ENCODE measurements at places on chromosomes 7 and 10.
A peak's percentile ranks its signal among the peaks of the same experiment; 100 is the strongest.

GRCh38 chr10:35372329-35372728, 36.0 kb downstream of the CCNY start:
- DNase-seq = no peak

GRCh38 chr7:18393465-18394118, 102.0 kb upstream of the HDAC9 start:
- no peak for DNase-seq

DNA sequence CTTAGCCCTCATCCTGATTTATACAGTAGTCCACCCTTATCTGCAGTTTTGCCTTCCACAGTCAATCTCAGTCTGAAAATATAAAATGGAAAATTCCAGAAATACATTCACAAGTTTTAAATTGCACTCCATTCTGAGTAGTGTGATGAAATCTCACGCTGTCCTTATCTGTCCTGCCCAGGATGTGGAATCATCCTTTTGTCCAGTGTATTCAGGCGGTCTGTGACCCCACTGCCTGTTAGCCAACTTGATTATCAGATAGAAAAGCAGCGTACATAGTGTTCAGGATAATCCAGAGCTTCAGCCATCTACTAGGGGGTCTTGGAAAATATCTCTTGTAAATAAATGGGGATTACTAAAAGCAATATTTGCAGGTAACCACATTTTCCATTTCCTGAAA, 146.3 kb downstream of the MALRD1 start:
- DNase-seq = no peak

DNA sequence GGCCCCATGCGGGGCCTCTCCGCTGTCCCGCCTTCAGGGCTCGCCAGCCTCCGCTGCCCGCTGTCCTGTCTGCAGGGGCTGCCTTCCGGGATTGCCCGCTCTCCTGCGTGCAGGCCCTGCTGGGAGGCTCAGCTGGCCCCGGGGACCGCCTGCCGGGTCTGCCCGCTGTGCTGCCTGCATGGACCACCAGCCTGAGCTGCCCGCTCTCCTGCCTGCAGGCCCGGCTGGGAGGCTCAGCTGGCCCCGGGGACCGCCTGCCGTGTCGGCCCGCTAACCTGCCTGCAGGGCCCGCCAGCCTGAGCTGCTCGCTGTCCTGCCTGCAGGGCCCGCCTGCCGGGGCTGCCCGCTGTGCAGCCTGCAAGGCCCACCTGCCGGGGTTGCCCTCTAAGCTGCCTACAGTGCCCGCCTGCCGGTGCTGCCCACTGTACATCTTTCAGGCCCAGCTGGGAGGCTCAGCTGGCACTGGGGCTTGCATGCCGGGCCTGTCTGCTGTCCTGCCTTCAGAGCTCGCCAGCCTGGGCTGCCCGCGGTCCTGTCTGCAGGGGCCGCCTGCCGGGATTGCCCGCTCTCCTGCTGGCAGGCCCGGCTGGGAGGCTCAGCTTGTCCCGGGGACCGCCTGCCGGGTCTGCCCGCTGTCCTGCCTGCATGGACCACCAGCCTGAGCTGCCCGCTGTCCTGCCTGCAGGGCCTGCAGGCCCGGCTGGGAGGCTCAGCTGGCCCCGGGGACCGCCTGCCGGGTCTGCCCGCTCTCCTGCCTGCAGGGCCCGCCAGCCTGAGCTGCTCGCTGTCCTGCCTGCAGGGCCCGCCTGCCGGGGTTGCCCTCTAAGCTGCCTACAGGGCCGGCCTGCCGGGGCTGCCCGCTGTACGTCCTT, 165.1 kb downstream of the GLRX3 start:
- peak; percentile 36 for DNase-seq

- DNase-seq = no peak
Measured at GRCh38 chr7:105413887-105414437, 25.2 kb upstream of the SRPK2 start.

- no peak for DNase-seq
Measured at GRCh38 chr10:117549100-117549585, 6.6 kb downstream of the EMX2 start.

- DNase-seq = peak; percentile 21
Measured at GRCh38 chr10:52644373-52645186, 128.0 kb downstream of the MBL2 start.

GRCh38 chr10:285216-285615, 150.0 kb downstream of the ZMYND11 start:
- no peak for DNase-seq

GRCh38 chr7:35908331-35909216, 107.7 kb downstream of the SEPTIN7 start:
- DNase-seq = no peak

GRCh38 chr10:69318867-69319727, 40.8 kb downstream of the HK1 start:
- peak; percentile 79 for DNase-seq

GRCh38 chr7:101534015-101534803, 94.9 kb downstream of the MYL10 start:
- no peak for DNase-seq

- no peak for DNase-seq
Measured at GRCh38 chr10:603745-604144, 85.7 kb downstream of the DIP2C start.

- DNase-seq = no peak
Measured at GRCh38 chr7:50687575-50688225, 95.0 kb downstream of the GRB10 start.

DNA sequence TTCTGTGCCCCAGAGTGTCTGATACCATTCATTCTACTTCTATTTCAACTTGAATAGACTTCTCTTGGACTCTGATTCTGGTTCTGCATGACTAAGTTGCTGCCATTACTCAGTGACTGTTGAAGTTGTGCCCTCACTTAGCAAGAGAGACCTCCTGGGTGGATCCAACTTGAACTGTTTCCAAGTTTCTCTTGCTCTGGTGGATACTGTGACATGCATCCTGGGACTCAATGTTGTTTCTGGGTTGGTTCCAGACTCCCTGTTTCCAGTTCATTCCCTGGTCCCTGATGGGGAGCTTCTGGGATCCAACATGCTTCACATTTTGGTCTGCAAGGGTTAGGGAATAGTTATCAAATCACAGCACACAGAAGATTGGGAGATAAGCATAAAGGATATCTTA, 26.2 kb upstream of the PRPF18 start:
- DNase-seq = no peak

DNA sequence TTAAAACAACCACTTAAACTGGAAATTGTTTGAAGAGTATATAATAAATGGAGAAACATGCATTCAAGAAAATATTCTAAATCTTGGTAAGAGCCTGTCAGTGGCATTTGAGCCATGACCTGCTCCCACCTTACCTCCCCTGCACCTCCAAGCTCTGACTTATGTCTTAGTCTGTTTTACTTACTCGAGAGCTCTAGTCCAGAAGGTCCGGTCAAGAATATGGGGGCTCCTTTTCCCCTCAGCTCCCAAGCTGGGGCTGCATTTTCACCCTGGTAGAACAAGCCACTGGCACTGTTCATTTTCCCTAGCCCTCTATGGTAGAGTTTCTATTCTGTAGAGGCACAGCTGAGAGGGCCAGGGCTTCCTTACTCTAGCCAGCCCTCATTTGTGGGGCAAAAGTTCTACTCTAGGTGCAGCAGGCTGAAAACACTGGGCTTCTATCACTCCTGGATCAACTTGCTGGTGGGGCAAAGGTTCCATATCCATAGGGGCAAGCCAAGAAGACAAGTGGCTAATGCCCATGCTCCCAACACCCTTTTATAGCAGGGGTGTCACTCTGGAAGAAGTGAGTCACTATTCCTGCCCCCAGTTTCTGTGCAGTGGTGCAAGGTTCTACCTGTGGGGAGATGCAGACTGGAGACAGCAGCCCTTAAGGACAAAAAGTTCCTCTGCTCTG, 40.6 kb downstream of the ZNF438 start:
- no peak for DNase-seq

DNA sequence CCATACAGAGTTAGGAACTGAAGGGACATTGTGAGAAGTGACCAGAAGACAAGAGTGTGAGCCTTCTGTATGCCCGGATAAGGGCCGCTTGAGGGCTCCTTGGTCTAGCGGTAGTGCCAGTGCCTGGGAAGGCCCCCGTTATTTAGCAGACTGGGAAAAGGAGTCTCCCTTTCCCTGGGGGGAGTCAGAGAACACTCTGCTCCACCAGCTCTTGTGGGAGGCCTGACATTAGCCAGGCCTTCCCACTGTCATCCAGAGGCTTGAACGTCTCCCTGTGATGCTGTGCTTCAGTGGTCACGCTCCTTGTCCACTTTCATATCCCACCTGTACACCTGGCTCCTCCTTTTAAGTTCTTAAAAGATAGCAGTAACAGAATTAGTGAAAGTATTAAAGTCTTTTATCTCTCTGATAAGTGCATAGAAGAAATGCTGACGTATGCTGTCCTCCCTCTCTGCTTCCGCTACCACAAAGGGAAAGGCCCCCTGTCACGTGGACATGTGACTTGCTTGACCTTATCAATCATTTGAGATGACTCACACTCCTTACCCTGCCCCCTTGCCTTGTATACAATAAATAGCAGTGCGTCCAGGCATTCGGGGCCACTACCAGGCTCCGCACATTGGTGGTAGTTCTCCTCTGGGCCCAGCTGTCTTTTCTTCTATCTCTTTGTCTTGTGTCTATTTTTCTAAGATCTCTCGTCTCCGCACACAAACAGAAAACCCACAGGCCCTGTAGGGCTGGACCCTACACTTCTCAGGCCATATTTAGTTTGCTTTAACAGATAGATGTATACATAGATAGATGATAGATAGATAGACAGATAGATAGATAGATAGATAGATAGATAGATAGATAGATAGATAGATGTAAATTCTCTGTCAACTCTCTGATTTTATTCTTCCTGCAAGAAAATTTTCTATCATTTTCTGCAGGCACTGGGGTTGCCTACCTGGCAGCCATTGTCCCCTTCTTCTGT, 131.5 kb upstream of the JCAD start:
- no peak for DNase-seq

GRCh38 chr7:27172315-27172774, 1.8 kb downstream of the HOXA10 start:
- DNase-seq = no peak

DNA sequence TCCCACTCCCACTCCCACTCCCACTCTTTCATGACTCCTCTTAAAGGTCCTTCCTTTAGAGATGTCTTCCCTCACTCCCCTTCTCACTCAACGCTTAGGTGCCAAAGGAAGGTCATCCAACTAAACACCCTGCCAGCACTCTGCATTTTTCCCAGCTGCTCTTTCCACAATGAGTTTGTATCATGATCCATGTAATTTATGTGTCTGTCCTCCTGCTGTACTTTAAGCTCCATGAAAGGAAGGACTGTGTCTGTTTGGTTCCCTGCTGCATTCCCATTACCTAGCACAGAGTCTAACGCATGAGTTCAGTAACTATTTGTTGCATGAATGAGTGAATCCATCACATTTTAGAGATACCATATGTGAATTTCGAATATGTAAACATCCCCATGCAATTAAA, 252.7 kb downstream of the KIF20B start:
- no peak for DNase-seq
